ENCODE measurements at places on chromosomes 5 and 9.

GRCh38 chr5:33978306-33978705 lies 6.2 kb downstream of the SLC45A2 start:
- DNase-seq = no peak

GRCh38 chr9:121581786-121582600 lies 69.4 kb upstream of the DAB2IP start:
- no peak for DNase-seq

- DNase-seq = no peak
Measured at GRCh38 chr5:36720688-36721087, 114.3 kb downstream of the SLC1A3 start.

GRCh38 chr5:121962347-121962670 lies 534 bp downstream of the SRFBP1 start:
- no peak for DNase-seq

DNA sequence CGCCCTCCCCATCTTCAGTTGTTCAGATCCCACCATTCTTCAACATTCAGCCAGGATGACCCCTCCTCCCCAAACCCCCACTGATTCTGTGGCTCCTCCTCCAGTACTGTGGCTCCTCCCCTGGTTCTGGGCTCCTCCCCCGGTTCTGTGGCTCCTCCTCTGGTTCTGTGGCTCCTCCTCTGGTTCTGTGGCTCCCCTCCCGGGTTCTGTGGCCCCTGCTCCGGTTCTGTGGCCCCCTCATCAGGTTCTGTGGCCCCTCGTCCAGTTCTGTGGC lies 32.8 kb downstream of the C5orf15 start:
- no peak for DNase-seq

DNA sequence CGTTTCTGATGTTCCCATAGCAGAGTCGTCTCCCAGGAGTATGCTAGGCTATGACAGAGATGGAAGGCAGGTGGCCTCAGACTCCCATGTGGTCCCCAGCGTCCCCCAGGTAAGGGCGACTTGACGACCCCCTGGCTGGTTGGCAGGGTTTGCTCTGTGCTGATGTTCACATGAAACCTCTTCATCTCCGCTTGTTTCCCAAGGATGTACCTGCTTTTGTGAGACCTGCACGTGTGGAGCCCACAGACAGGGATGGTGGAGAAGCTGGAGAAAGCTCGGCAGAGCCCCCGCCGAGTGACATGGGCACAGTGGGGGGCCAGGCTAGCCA lies 108.3 kb downstream of the WNK2 start:
- no peak for DNase-seq

DNA sequence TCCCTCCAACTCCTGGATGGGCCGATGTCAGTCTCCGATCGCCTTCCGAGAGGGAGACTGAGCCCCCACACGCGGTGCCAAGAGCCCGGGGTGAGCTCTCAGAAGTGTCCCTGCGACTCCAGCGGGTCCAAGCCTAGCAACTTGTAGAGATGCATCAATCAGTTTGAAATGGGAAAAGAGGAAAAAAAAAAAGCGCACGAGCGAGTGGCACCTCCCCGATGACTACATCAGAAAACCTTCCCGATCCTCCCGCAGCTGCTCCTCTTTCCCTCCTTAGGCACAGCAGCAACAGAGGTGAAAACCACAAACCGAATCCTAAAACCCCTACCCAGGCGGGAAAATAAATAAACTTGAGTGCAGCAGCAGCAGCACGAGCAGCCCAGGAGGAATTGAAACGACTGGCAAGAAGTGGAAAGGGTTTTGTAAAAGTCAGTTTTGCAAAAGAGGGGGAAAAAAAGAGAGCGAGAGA lies 1.0 kb upstream of the EFNA5 start:
- DNase-seq = peak; percentile 18

DNA sequence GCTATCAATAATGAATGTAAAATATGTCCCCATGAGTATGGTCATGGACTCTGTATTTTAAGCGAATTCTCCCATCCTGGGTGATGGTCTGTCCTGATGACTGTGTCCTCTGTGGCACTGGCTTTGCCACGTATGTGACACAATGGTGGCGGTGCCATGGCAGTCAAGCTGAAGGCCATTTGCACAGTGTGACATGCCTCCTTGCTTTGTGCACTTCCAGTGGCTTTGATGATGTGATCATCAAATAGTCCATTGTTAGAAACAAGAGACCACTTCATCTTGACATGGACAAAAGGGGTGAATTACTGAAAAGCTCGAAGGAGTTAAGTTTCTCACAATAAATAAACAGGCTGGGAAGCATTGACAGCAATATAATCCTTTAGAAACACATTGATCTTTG lies 31.0 kb upstream of the PRRC1 start:
- no peak for DNase-seq

DNA sequence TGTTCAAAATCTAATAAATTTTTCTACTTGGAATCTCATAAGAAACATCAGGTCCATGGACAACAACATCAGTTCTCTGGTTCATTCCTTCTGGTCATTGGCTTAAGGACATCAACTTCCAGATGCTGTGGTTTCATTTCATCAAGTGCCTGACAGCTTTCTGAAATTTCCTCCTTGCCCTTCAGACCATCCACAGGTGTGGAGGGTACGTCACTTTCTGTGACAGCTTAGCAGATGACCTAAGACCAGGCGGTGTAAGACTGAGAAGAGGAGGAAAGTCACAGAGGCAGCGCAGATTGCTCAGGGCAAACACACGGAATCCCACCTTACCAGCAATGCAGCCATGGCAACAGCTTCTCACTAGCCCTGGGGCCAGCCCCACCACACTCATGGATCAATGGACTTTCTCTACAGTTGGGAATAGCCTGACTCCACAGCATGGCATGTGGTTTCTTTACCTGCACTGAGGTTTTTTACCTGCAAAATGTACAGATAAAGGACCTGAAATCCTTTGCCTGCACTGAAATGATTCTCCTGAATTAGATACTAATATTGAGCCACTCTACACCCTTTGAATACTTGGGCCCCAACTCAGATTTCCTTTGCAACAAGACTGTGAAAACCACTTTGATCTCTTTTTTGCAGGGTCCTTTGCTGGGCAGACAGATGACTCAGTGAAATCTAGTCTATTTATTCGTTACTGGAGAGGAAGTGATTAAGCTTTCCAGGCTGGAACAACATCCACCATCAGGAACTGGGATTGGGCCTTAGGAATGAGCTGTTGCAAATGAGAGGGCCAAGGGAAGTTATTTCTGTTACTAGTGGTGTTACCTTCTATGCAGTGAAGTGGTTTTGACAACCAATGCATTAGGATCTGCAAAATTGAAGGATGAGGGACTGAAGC lies 26.9 kb downstream of the TICAM2 start:
- DNase-seq = no peak

Measured in NCI-H1105 (cell line).